ENCODE measurements at places on chromosomes 4 and X.

GRCh38 chrX:29724316-29724715 is 491.0 kb upstream of the MAGEB2 start:
- no peak for DNase-seq

- DNase-seq: no peak
These were observed 27.1 kb downstream of the DDX60L start for GRCh38 chr4:168453146-168453545.

DNA sequence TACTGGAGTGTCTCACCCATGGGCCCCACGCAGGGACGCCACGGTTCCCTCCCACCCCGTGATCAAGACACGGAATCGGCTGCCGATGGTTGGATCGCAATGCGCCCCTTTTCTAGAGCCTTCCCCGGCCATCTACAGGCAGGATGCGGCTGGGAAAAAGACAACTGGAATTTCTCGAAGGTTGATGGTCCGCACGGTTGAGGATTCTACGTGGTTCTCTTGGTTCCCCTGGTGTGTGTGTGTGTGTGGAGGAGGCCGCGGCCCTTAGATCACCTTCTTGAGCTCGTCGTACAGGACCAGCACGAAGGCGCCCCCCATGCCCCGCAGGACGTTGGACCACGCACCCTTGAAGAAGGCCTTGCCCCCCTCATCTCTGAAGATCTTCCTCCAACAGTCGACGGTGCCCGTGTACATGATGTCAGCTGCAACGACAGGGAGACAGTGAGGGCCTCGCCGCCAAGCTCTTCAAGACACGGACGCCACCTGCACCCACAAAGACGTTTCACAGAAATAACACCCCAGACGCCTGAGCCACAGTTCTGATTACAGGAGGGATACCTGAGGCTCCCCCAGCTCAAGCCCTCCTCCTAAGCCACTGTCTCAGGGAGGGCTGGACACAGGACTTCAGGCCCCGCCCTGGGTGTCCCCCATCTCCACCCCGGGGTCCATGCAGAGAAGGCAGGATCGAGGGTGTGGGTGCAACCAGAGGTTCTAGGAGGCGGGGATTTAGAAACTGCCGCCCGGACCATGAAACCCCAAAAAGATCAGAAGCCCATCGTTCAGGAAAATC is 5.4 kb downstream of the SLC25A6 start:
- no peak for DNase-seq

GRCh38 chrX:41457613-41458192 is 10.6 kb downstream of the NYX start:
- no peak for DNase-seq

DNA sequence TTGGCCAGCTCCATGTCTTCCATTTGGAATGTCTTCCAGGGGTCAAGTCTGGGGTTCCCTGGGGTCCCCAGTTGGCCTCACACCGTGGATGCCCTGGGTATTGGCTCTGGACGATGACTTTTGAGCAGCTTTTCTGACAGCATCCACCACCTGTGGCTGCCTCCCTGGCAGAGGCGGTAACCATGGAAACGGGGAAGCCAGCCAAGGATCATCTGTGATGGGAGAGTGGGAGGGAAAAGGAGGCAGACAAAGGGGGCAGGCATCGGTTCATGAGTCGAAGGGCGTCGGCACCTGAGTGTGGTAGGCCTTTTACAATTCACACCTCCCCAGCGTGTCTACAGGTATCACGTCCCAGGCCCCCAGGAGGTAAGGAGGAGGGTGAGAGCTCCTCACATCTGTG is 152.2 kb downstream of the ASMT start:
- DNase-seq: no peak

DNA sequence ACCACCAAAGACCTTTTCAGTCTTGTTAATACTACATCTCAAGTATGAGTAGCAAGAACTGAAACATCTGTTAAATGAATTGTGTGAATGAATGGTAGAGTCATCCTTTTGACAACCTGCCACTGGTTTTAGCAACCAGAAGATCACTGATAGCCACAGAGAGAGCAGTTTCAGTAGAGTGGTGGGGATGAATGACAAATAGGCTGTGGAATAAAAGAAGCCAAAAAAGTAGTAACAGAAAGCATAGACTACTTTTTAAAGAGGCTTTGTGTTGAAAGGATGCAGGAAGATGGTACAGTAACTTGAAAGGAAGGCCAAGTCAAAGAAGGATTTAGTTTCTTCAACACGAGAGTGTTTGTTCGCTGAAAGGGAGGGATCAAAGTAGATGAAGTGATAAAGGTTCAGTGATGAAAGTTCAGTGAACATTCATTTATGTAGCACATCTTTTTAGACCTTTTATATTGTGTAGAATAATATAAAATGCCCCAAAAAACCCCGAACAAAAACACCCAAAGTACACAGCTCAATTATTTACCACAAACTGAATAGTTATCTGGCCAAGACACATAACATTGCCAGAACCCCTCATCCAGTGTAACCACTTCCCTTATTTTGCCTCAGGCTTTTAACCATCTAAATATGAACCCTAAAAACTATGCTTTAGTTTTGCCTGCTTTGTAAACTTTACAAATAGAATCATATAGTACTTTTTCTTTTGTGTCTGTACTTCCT is 40.1 kb upstream of the EIF1AX start:
- DNase-seq: no peak

- no peak for DNase-seq
These were observed 1157.5 kb upstream of the PABPC4L start for GRCh38 chr4:135359128-135359527.

- no peak for DNase-seq
These were observed 9.9 kb upstream of the PI4K2B start for GRCh38 chr4:25223802-25224375.

- peak; percentile 1 for DNase-seq
These were observed 21.9 kb upstream of the SPON2 start for GRCh38 chr4:1194010-1194900.

- DNase-seq: no peak
These were observed 64.8 kb downstream of the TSC22D3 start for GRCh38 chrX:107710617-107711391.

DNA sequence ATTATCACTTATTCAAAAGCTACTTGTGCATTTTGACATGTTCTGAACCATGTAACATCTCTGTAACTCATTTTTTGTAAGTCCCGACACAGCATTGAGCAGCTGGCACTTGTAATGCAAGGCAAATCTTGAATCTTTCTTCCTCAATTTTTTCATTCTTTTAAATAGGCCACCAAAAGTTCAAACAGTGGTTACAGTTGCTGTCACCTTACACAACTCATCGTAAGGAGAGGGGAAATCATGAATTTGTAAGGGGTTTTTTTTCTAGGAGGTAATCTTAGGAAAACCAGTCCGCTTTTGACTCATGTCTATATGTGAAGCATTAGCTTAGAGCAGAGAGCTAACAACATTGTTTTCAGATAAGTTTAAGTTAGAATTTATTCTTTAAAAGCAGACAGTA is 124.5 kb downstream of the PDLIM5 start:
- DNase-seq: no peak

- DNase-seq: no peak
These were observed 14.5 kb upstream of the TXLNG start for GRCh38 chrX:16771483-16772398.

GRCh38 chrX:32397562-32398216 is 813.7 kb downstream of the DMD start:
- no peak for DNase-seq

DNA sequence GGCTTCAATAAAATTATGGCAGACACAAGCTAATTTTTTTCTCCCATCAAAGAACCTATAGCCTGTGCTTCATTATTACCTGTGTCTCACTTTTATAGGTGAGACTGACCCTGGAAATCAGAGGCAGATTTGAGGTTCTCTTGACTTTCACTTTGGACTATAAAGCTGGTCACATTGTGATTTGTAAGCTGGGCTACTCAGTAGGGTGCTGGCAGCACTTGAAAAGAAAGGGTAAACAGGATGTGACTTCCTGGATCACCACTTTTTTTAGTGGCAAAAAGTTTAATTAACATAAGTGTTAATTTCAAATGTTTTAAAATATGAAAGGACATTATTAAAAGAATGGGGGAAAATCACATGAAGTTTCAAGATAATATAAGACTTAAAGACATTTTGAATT is 50.6 kb upstream of the GATB start:
- no peak for DNase-seq

GRCh38 chr4:55169352-55169961 is 44.1 kb upstream of the KDR start:
- DNase-seq: no peak

DNA sequence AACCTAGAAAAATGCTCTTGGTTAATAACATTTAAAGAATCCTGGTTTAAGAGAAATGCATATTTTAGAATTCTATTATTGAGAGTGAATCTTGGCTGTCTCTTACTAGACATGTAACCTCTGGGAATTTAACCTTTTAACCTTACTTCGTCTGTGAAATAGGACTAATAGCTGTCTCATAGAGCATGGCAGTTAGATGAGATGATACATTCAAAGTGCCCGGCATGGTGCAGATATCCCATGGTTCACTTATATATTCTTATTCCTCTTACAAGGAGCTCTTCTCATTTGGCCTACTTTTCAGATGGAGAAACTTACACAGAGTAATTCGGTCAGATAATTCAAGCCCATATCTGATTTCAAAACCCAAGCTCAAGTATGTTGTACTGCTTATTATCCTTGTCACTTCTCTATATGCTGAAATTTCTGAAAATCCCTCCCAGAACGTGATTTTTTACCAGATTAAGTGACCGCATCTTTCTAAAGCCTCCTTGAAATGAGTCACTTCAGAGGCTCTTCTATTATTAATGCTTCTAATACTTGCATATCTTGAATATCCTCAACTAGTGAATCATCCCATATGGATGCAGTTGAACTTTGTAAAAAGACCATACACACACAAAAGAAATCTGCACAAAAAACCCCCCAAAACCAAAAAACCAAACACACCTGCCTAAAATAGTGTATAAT is 4.9 kb downstream of the CDKN2AIP start:
- no peak for DNase-seq

DNA sequence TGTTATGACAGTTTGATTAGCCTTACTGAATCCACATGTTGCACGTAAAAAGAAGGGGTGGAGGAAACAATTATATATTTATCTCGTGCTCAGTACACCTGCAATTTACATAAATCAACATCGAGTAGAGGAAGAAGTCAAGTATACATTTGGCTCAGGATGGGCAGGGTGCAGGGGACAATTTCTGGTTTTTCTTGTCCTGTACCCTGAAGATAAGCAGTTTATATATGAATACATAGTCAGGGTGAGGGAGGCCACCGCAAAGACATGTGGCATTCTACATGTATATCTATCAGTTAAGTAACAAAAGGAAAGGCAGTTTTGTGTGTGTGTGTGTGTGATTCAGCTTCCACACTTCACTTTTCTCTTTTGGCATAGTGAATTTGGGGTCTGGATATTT is 11.1 kb upstream of the EREG start:
- no peak for DNase-seq

- no peak for DNase-seq
These were observed 113.0 kb downstream of the MMRN1 start for GRCh38 chr4:90007494-90008167.

DNA sequence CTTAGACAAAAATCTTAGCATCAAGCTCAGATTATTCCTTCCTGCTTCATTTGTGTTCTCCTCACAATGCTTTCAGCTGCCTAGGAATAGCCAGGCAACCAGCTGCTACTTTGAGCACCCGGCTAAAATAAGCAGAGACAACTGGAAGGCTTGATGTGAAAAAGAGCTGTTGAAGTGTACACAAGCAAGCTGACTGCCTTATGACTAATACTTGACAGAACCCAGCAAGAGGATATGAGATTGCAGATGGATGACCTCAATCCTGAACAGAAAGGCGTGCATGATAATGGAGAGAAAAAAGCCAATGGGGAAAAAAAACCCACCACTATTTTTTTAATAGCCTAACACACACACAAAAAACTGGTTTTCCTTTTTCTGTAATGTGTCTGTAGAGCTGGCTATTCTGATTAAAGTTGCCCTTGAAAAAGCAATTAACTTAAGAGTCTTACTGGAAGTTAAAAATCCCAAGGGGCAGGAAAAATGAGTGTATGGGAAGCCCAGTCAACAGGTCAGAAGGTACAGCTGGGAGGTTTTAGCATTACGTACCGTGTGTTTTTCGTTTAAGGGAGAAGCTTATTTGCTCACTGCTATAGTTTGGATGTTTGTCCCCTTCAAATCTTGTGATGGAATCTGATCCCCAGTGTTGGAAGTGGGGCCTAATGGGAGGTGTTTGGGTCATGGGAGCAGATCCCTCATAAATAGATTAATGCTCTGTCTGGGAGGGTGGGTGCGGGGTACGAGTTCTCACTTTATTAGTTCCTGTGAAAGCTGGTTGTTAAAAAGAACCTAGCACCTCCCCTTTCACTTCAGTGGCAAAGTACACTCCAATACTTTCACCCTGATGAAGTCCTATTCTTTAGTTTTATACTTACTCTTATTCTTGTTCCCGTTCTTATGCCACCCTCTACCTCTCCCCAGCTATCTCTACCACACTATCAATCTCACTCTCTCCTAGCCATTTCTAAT is 37.1 kb upstream of the HERC6 start:
- no peak for DNase-seq

DNA sequence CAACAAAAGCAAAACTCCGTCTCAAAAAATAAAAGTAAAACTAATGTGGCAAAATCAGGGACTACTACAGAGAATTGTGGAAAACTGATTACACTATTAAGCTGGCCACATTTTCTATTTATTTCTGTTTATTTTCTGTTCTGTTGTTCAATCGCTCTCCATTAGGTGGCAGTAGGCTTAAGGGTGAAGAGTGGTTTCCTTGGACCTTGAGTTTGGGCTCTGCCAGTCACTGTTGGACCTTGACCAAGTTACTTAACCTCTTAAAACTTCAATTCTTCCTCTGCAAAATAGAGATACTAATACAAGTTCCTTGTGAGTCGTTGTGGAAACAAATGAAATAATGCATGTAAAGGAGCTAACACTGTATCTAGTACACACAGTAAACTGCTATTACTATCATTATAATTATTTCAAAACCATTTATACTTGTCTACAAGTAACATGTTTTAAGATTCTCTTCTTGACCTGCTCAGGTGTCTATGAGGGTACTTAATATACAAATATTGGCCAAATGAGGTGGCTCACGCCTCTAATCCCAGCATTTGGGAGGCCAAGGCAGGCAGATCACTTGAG is 15.2 kb downstream of the HSD17B11 start:
- no peak for DNase-seq

- DNase-seq: no peak
These were observed 68.0 kb upstream of the HELT start for GRCh38 chr4:184950117-184950830.

- no peak for DNase-seq
These were observed 69.4 kb upstream of the MAGED1 start for GRCh38 chrX:51824061-51824460.

GRCh38 chr4:121651597-121651996 is 45.2 kb downstream of the ANXA5 start:
- DNase-seq: no peak

- no peak for DNase-seq
These were observed 92.2 kb downstream of the MAML3 start for GRCh38 chr4:140061659-140062289.

DNA sequence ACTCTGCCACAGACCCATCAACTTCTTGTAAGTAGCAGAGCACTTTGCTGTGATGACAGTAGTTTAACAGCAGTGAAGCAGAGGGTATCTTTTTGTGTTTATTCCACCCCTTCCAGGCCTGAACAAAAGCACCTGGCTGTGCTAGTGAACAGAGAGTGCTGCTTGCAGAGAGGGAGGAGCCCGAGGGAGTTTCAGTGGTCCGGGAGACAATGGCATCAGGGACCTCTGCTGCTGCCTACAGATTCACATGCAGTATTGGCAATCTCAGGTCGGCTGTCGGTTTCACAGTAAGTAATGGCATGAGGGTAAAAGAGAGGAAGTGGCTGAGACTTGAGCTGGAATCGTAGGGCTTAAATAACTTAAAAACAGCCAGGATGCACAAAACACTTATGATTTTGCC is 755.8 kb downstream of the RPA4 start:
- no peak for DNase-seq

- no peak for DNase-seq
These were observed 32.0 kb downstream of the LAS1L start for GRCh38 chrX:65502618-65503017.

All from stimulated activated CD4-positive, alpha-beta T cell treated with anti-CD3 and anti-CD28 coated beads, Interleukin-4, amount 100 ng/mL, for 1 hour (primary cell).